ENCODE measurements at places on chromosomes 3 and 15.
A peak's percentile ranks its signal among the peaks of the same experiment; 100 is the strongest.

DNA sequence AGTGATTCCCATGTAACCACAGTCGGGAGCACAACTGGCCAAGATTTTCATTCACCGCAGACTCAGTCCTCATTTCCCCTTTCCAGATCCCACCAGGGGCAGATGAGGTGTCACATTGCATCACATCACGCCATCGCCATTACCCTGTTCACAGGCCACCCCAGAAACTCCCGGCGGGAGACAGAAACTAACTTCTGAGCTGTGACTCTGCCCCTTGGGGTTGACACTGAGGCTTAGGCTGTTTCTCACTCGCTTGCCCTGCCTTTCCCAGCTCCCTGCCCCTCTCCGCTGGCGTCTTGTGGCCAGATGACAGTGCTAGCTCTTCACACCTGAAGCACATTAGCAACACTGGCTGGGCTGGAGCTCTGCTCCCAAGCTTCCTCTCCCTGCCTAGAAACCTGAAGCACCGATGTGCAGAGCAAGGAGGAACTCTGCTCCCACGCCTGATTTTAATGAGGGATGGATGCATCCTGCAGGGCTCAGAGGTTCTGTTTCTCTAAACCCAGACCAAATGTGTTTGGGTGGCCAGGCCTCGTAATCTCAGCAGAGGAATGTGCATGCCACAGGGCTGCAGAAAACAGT lies 88.8 kb upstream of the CTDSPL start:
- DNase-seq: no peak

DNA sequence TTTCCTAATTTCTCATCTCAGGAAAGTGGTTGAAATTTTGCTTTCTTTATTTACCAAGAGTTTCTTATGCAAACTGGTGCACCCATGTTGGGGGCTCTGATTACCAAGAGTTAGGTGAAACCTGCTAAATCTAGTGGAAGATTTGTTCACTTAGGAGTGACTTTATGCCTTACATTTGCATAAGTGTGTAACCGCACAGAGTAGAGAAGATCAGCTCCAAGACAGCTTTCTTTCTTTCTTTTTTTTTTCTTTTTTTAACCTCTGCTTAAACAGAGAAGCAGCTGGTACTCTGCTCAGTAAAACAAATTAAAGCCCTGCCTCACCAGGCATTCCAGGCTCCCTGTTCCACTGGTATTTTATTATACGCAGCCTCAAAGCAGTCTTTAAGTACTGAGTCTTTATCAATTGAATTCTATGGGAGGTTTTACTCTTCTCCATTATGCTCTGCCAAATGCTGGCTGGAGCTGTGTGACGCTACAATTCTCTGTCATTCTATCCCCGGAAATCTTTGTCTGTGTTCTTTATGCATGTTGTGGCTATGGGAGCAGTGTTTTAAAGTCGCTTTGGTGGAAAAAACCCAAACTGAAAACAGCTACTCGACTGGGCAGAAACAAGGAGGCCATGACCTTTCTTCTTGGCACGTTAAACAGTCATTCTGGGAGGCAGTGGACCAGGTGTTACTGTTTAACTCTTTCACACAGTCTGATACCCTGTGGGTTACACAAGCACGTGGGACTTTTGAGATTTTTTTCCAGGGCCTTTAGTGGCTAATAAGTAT lies 55.2 kb upstream of the GBE1 start:
- no peak for DNase-seq

DNA sequence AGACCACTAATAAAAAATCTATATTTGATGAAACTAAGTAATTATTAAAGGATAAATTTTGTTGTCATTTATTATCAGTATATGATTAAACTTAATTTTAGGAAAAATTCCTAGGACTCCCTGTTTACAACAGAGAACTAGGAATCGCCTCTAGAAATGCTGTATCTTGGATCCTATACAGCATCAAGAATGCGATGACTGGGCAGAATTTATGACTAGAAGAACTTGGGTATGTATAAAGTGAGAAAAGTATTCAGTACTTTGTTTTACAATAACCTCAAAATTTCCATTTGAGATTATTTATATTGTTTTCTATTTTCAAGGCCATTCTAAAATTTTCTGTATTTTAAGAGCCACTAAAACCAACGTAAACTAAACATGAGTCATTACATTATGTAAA lies 82.3 kb upstream of the AGTR1 start:
- no peak for DNase-seq

GRCh38 chr15:40763801-40764628 lies at the start of gene GCHFR:
GCHFR (plus strand) TSS chr15:40764068; CDS start chr15:40764181, 113 bp downstream.
- peak; percentile 80 for DNase-seq

DNA sequence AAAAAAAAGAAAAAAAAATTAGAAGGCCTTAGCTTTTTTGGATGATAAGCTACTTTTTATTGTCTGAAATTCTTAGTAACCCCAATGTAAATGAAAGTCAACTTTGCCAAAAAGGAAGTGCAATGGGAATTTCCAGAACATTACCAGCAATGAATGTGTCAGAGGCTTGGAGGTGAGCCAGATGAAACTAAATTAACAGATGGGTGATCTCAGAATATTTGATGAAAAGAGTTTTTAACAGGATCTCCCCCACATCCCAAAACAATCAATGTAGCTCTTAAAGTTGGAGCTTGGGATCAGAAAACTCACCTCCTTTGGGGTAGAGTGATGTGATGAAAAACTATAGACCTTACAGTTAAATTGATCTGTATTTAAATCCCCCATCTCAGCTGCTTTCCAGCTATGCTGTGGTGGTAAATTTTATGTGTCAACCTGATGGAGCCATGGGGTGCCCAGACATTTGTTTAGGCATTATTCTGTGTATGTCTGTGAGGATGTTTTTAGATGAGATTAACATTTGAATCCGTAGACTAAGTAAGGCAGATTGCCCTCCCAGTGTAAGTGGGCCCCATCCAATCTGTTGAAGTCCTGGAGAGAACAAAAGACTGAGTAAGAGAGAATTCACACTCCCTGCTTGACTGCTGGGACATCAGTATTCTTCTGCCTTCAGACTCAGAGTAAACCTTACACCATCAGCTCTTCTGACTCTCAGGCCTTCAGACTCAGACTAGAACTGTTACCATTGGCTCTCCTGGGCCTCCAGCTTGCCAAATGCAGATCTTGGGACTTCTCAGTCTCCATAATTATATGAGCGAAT lies 84.3 kb upstream of the TNFSF10 start:
- no peak for DNase-seq

All from stimulated activated CD4-positive, alpha-beta T cell treated with anti-CD3 and anti-CD28 coated beads, Interleukin-15, amount 100 ng/mL, for 24 hours (primary cell).